ENCODE measurements at places on chromosomes 4 and X. TPM values are rescaled to one million over a fixed set of nuclear protein-coding genes. Genes with fewer than 3 reads are reported as not detected.

DNA sequence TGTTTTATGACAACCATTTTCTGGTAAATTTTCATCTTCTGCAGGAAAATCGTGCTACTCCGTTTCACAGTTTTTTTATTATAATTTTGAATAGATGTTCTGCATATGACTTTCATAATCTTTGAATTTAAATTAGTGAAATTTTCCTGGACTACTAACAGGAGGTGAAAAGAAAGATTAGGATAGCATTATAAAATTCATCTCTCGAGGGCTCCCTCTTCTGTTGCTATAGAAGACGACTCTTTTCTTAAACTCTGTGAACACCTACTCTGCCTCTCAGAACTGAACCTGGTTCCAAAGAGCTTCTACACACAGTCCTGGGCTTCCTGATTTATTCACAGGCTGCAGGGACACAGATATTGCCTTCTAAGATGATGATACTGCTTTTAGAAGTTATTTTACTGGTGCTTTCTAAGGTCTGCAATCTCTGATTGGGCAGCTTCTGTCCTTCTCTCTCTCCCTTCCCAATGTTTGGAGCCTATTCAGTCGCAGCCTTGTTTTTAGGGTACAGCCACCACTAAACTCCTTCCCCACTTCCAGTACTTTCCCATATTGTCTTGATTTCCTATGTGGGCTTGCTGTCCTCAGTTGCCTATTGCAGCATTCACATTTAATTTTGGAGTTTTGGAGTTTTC, 10.1 kb upstream of the SAP30 start:
- no peak for DNase-seq

Gene DOK7
- polyA plus RNA-seq = 14.2 TPM

DNA sequence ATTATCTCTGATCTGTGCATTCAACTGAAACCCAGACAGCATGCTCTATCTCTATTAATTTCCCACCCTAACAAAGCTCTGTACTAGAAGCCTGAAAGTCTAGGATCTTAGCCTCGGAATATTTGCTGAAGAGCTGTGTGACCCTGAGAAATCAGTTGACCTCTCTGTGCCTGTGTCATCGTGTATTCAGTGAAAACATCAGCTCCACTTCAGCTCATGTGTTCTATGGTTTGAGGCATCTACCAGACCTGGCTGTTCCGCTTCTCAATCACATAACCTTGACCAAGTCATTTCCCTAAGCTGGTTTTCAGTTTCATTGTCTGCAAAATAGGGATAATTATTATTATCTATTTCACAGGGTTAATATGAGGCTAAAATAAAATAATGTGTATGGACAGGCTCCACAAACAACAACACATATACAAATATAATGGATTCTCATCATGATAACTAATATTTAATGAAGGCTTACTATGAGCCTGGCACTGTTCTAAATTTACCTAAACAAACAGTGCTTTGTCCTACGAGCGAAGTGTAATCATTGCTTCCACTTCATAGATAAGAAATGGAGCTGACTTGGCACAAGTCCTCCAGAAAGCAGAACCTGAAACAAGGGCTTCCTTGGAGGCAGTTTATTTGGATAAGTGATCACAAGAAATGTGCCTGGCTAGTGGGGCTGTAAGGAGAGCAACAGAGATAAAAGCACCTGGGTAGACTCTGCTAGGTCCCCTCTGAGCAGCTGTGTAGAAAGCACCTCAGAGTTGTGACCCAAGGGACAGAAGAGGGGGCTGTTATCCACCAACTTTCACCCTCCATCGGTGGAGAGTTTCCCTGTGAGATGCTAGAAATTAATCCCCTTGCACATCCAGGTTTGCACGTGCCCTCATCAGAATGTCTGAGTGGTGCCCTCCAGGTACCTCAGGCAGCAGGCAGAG, 356.9 kb downstream of the RAB28 start:
- no peak for DNase-seq

DNA sequence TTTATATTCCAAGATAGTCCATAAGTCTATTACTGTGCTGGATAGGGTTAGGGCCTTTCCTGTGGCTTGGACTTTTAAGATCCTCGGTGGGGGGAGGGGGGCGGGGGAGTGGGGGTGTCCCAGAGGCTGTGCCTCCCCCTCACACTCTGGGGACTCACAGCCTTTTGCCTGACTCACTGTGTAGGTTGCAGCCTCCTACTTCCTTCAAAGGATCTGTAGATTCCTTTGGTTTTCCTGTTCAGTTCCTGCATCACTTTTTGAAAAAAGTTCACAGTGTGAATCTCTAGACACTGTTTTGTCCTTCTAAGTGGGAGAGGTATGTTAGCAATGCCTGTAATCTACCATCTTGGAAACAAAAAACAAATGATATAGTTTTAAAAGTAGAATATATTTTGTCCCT, 999.9 kb downstream of the GLUD2 start:
- DNase-seq = no peak

DNA sequence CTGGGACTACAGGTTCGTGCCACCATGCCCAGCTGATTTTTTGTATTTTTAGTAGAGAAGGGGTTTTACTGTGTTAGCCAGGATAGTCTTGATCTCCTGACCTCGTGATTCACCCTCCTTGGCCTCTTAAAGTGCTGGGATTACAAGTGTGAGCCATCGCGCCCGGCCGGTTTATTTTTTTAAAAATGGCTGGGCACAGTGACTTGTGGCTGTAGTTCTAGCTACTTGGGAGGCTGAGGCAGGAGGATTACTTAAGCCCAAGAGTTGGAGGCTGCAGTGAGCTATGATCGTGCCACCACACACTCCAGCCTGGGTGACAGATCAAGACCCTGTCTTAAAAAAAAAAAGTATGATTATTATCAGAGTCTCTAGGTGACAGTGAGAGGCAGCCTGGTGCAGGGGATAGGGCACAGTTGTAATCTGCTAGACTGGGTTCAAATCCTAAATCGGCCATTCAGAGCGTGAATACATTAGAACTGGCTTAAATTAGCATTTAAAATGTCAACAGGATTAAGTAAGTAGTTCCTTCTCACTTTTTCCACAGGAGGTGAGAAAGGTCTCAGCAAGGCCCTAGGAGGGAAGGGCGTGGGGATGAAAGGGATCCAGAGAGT, 435 bp upstream of the MGST2 start:
- no peak for DNase-seq

Gene RNF212
- 2.1 TPM for polyA plus RNA-seq

- no peak for DNase-seq
Measured at GRCh38 chrX:130072345-130072740, 38.0 kb downstream of the ELF4 start.

Gene TMPRSS11D
- not detected for polyA plus RNA-seq

Gene HS6ST2
- not detected for polyA plus RNA-seq

DNA sequence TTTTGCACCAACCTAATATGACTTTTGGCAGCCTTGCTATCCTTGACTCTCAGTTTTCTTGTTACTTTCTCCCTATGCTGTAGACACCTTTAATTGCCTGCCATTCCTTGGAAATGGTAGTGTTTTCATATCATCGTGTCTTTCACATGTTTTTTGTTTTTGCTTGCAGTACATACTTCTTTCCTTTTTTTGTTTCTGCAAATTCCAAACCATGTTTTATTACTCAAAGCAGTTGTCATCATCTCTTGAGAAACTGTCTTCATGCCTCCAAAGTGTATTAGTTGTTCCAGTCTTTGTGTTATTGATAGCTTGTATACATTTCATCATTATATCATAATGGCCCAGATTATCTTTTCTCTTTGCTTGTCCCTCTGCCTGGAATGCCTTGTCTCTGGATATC, 57.1 kb downstream of the PDLIM5 start:
- DNase-seq = no peak

GRCh38 chrX:13581554-13581953, 12.2 kb downstream of the EGFL6 start:
- no peak for DNase-seq

Gene OPHN1
- 0.03 TPM for polyA plus RNA-seq

- DNase-seq = no peak
Measured at GRCh38 chr4:67204441-67204840, 340.9 kb downstream of the CENPC start.

- no peak for DNase-seq
Measured at GRCh38 chrX:47446971-47447370, 36.1 kb downstream of the ZNF41 start.

DNA sequence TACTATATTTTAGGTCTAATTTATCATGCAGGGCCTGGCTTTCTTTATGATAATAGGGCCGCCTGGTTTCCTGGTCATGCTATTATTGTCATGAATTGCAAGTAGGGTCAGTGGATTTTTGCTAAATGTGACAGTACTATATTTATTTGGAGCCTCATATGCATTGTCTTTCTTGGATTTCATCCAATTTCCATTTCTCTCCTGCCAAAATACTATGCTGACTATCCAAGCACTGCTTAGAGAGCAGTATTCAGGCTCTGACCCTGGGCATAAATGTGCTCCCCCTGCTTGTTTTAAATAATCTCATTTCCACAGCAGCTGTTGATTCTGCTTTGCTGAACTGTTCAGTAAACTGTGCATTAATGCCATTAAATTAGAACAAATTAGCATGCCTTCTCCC, 269.3 kb downstream of the GPM6A start:
- no peak for DNase-seq

- peak; percentile 65 for DNase-seq
Measured at GRCh38 chrX:103607364-103608305, at the start of gene TCEAL3. Gene TCEAL3 (plus strand): TSS chrX:103607963. CDS start chrX:103609065, 1,102 bp downstream.

GRCh38 chrX:110145854-110146253, 142.9 kb downstream of the TMEM164 start:
- DNase-seq = peak; percentile 46

- no peak for DNase-seq
Measured at GRCh38 chr4:155161357-155161756, 47.1 kb upstream of the NPY2R start.

GRCh38 chr4:72568959-72569718, at the start of gene ADAMTS3:
Gene ADAMTS3 (minus strand): TSS chr4:72569221. CDS start chr4:72568762, 459 bp downstream.
- no peak for DNase-seq

DNA sequence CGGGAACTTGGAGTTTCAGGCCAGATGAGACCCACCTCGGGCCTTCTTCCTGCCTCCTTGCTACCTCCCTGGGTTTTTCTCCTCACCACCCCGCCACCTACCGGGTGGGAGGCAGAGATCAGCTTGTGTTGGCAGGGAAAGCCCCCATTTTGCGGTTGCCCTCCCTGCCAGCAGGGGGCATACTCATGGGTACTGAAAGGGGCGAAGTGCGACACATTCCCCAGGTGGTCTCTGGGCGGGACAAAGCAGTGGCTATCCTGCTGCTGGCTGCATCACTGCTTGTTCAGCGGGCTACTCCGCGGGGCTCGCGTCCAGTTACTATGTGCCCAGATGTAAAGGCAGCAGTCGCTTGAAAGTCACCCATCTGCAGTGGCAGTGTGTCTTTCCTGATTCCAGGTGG, 330.3 kb downstream of the PDHA2 start:
- no peak for DNase-seq

Gene CXorf51B
- not detected for polyA plus RNA-seq

DNA sequence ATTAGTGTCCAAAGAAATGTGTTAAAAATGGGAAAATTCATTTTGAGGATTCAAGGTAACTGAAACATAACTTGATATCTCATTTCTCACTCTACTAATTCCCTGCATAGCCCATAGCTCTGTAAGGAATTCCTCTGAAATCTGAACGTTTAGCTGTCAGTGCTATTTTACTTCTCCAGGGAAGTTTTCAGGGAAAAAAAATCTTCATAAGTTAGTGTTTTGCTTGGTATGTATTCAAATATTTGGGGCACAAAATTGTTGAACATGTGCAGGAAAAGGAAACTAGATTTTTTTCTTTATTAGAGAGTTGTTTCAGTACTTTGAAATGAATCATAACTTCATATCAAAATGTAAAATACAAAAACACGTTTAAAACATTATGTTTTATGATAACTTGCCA, 891.4 kb downstream of the CENPC start:
- DNase-seq = no peak

Gene NSG1
- not detected for polyA plus RNA-seq

DNA sequence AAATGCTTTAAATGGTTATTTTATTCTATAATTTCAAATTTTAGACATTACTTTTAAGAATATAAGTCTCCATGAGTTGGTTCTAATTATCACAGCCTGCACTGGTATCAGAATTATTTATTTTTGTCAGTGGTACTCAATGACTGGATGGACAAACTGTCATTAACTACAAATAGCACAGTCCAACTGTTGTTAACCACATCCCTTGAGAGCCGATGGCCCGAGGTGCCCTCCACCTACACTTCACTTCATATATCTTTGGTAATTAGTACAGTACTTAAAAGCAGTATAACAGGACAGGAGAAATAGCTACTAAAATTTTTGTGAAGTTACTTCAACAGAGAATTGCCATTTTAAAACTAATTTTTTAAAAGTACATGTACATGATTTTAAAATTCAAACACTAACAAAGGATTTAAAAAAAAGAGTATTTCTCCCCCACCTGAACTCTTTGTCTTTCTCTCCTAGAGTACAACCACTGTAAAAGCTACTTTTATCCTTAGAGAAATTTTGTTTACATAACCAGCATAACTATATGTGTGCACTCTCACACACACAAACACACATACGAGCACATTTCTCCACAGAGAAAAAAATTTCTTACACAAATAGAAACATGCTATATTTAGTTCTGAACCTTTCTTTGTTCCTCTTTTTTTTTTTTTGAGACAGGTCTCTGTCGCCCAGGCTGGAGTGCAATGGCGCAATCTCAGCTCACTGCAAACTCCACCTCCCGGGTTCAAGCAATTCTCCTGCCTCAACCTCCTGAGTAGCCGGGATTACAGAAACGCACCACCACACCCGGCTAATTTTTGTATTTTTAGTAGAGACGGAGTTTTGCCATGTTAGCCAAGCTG, 6.5 kb downstream of the TIFA start:
- DNase-seq = peak; percentile 67

GRCh38 chrX:46757052-46757451, 1.9 kb downstream of the SLC9A7 start:
- peak; percentile 11 for DNase-seq

GRCh38 chr4:40576651-40577480, 52.8 kb downstream of the RBM47 start:
- DNase-seq = peak; percentile 77

- no peak for DNase-seq
Measured at GRCh38 chr4:107035819-107036583, at the start of gene DKK2. Gene DKK2 (minus strand): TSS chr4:107036313. CDS start chr4:107035591, 722 bp downstream.

DNA sequence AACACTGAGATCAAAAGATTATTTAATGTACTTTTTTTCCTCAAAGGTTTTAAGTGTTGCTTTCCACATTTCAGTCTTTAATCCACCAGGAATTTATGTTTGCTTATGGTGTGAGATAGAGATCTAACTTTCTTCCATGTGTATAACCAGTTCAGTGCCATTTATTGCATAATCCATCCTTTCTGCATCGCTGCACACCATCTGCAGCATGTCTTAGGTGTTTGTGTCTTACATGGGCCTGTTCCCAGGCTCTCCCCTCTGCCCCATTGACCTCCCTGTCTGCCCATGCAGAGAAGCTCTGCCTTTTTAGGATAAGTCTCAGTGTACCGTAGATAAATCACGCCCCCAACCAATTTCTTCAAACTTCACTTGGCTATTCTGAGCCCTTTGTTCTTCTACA, 30.3 kb downstream of the NSDHL start:
- DNase-seq = no peak

- no peak for DNase-seq
Measured at GRCh38 chr4:64250061-64250460, 159.2 kb downstream of the TECRL start.

GRCh38 chrX:108359806-108360602, 78.2 kb downstream of the COL4A6 start:
- no peak for DNase-seq

All from B cell (primary cell).